ENCODE measurements at places on chromosomes 4 and X. TPM values are rescaled to one million over a fixed set of nuclear protein-coding genes. Genes with fewer than 3 reads are reported as not detected.

ATOH1 gene
- not detected for total RNA-seq

PAGE1 gene
- not detected for total RNA-seq

MTNR1A gene
- total RNA-seq, result 0.32 TPM

IQSEC2 gene
- 14.8 TPM for total RNA-seq

ERAS gene
- not detected for total RNA-seq
